ENCODE measurements at places on chromosomes 3 and 15.

- peak; percentile 25 for DNase-seq
Measured at GRCh38 chr3:176920766-176921160, 276.5 kb downstream of the TBL1XR1 start.

DNA sequence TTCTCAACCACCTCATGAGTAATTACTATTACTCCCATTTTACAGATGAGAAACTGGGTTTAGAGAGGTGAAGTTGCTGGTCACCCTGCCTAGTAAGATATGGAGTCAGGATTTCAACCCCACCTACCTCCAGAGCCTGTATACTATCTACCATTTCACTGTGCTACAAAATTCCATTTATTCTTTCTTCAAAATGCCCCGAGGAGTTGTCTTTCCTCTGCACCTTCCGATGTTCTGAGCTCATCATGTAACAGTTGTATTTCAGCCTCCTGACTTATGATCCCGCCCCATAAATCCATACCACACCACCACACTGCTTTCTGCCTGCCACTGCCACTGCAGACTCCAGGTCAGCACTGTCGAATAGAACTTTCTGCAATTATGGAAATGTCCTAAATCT is 71.3 kb upstream of the SLC25A36 start:
- DNase-seq: no peak

- DNase-seq: peak; percentile 53
Measured at GRCh38 chr15:74201710-74202420, 722 bp downstream of the STRA6 start.

DNA sequence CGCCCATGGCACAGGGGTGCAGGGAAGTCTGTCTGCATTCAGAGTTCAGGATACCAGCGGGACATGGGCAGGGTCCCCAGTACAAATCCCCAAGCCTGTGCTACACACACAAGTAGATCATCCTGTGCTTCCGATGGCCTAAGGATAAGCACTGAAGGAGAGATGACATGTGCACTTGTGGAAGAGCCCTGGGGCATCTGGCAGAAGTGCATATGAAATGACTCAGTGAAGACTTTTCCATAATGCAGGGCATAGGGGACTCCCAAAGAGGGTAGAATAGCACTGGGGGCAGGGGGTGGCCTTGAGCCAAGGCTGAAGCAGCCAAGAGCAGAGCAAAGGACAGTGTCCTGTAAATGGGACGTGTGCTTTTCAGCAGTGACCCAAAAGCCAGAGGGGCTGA is 22.9 kb downstream of the ADAMTS17 start:
- peak; percentile 92 for DNase-seq

- DNase-seq: peak; percentile 35
Measured at GRCh38 chr3:42601896-42602581, 1.6 kb downstream of the NKTR start.

All from PC-3 (cell line).